Activated CD4-positive, alpha-beta T cell treated with anti-CD3 and anti-CD28 coated beads, Interleukin-2, amount 50 U/mL, for 4 hours (primary cell): ENCODE measurements at places on chromosomes 4 and X.

DNA sequence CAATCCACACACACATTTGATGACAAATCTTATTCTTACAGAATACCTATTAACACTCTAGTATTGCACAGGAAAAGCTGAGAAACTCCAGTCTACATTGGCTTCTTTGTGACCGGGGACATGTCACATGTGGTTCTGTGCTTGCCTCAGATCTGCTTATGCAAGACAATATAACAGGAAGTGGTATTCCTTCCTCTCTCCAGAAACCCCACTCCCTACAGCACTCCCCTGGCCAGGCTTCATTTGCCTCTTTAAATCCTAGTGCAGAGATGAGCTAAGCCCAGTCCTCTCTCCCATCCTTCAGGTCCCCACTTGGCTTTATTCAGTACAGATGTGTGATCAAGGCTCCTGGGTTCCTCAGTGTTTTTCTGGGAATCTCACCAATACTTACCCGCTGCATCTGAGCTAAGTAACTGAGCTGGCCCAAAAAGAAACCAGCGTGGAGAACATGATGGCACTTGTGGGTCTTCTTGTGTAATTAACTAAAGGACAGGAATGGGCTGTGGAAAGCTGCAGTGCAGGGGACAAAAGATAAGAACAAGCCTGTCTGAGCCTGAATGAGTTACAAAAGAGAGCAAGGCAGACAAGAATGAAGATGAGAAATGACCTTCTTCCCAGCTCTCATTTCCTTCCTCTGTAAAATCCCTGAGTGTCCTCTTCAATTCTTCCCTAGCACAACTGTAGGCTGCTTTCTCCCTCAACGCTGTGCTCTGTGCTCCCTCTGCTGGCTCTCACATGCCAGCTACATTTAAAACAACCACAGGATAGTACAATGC is 105.6 kb downstream of the HNRNPD start:
- DNase-seq, result no peak

DNA sequence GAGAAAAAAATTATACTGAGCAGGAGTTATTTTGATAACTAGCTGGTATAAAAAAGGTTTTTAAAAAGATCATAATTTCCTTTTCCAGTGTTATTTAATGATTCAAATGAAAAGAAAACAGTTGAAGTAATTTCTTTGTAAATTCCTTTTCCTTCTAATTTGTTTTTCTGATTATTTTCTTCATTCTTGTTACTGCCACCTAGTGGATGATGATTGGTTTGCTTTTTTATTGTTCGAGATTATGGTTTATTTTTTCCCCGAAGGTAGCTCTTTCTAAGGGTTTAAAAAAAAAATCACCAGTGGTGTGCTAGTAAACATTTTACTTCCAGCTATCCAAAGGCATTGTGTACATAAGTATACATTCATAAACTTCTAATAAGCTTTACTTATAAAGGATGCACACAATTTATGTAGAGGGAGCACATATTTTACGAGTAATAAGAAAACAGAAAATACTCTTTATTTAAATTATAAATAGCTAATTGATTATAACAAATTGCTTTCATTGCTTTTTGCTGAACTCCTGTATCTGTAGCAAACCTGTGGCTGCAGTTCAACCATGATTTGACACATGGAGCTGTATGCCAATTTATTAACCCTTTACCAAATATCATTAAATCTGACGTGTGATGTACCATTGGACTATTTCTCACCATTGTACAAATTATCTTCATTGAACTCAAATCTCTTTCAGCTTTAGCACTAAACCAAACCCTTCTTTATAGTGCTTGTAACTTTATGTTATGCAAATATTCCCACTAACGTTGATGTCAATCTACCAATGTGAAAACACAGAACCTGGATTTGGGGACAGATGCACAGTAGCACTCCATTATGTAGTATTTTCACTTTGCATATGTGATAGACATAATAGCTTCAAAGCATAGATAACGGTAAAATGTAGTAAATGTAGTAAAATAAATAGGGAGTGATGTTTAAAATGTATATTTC is 97.8 kb upstream of the ANK2 start:
- DNase-seq, result no peak

DNA sequence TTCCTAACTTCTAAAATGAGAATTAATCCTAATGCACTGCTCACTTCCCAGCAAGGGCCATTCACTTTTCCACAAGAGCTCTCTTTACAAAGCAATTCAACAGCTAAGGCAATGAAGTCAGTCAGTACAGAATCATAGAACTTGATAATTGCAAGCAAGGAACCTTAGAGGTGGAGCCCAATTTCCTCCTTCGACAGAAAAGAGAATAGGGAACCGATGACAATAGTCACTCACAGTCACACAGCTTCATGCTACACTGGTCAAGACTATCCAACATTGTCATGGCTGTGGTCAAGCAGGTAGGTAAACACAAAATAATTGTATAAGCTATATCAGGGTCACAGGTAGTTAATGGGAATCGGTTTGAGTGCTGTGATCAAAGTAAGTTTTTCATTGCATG is 90.0 kb downstream of the ELOVL6 start:
- DNase-seq, result no peak

- DNase-seq, result no peak
These were observed 57.8 kb upstream of the XAGE1B start for GRCh38 chrX:52574416-52575275.

- no peak for DNase-seq
These were observed 11.7 kb upstream of the HERC5 start for GRCh38 chr4:88445252-88445651.
